ENCODE measurements at places on chromosomes 6 and 20.

DNA sequence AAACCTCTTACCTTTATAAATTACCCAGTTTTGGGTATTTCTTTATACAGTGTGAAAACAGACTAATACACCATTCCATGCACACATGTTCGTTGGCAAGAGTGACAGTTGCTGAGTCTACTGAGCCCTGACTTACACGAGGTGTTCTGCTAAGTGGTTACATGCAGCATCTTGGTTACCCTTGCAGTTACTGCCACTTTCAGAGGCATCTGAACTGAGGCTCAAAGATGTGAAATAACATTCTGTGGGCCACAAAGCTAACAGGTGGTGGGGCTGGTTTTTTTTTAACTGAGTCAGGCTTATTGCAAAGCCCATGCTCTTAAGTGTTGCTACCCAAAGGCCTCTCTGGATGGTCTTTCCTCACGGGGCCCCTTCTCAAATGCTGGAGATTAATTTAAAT, 54.4 kb upstream of the GTSF1L start:
- no peak for DNase-seq

GRCh38 chr6:106788761-106789160, 159.4 kb downstream of the QRSL1 start:
- DNase-seq = no peak

GRCh38 chr6:168088161-168089053, 9.4 kb upstream of the FRMD1 start:
- no peak for DNase-seq

DNA sequence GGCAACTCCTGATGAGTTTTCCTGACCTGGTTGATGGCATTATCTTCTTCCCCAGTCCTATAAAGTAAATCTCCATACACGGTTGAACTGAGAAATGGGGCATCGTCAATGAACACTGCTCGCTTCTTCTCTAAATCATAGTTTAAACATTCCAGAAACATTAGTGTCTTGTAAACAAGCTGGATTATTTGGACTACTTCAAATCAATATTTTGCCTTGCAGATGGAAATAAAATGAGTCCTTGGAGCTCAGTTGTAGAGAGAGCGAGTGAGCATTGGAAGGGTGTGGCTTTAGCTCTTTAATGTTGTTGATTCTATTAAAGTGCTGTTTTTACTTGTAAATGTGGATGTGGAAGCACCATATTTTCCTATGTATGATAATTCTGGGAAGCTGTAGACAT, 18.4 kb downstream of the C6orf89 start:
- DNase-seq = no peak

DNA sequence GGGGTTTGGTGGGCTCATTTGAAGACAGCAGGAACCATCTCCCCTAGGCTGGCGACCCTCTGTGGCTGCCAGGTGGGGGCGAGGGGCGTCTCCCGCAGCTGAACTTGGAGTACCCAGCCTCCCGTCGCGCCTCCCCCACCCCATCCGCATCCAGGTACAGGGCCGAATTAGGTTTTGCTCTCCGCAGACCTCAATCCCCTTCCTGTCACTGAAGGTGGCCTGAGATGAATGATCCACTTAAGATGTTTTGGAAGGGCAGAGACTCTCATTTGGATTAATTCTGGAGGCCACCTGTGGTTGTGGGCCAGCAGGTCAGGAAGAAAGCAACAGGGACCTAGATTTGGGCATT, 493 bp downstream of the CD83 start:
- DNase-seq = peak; percentile 15

DNA sequence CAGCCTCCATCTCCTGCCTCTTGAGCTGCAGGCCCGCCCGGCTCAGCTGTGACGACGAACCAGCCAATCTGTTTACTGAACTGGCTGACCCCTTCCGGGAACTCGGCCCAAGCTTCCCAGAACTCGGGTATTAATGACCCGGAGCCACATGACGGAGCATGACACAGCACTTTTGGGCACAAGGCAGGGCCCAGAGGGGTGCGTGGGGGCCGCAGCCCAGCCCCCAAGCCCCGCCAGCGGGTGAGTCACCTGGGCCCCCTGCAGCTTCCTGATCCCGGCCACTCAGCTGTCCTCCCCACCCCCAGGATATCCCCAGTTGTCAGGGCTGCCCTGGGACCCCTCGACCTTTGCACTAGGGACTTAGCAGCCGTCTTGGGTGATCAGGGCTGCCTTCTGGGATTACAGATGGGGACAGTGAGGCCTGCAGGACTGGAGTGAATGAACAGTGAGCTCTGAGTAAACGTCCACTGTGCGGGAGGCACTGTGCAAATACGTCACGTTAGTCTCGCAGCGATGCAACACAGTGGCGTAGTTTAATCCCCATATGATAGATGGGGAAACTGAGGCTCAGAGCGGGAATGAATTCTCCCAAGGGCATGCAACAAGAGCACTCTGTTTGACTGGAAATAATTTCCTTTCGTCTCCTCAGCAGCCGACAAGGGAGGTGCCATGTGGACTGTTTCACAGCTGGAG, 102.1 kb downstream of the CEBPB start:
- no peak for DNase-seq

- DNase-seq = no peak
Observed at GRCh38 chr6:159854959-159855358, 35.8 kb upstream of the MAS1 start.

DNA sequence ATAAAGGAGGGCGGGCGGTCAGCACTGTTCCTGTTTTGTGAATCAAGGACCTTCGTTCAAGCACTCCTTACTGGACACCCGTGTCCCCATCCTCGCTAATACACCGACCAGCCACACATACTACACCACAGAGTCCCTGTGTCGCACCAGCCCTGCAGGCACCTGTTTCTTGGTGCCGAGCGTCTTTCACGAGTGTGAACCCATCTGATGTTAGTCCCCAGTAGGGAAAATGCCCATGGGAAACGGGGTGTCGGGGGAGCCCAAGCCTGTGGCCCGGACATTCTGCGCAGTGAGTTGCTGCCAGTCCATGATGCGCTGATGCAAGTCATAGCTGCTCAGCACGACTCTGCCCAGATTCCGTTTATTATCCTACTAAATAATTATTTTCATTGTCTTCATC, 74.7 kb downstream of the TTLL2 start:
- no peak for DNase-seq

DNA sequence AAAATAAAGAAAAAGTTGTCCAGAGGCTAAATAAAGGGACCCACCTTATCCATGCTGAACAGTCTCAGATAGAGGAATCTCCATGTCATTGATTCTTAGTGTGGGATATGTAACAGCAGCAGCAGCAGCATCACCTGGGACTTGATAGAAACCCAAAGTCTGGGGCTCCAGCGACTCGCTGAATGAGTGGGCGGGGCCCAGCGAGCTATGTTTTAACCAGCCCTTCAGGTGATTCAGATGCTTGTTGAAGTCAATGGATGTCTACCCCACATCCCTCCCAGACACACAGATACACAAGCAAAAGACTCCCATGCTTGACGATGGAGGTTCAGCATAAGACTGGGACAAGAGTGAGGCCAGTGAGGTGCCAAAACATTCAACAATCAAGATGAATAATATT, 298.6 kb downstream of the UBE3D start:
- no peak for DNase-seq
